ENCODE measurements at places on chromosomes 6 and 20. TPM values are rescaled to one million over a fixed set of nuclear protein-coding genes. Genes with fewer than 3 reads are reported as not detected.

DNA sequence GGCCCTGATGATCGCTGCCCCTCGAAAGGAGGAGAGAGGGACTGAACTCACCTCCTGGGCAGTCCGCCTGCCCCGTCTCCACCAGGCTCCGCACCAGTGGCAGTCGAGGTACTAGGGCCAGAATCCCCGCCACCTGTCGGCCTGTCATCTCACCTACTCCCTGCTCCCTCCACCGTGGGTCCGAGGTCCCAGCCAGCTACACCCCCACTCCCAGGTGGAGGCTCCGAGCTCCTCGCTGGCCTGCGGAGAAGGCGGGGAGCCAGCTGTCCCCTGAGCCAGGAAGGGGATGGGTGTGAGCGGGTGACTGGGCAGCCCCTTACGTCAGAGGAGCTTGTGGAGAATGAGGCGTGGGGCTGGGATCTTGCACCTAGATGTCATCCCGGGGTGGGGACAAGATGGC, 1066.5 kb upstream of the MANEA start:
- H3K4me3 ChIP-seq, result no peak overlapping the region
- H3K4me1 ChIP-seq, result no peaks in the 10 kb centered on the region
- no peaks in the 10 kb centered on the region for H3K36me3 ChIP-seq
- DNase-seq, result no peak
- no peak overlapping the region for H3K27ac ChIP-seq

DNA sequence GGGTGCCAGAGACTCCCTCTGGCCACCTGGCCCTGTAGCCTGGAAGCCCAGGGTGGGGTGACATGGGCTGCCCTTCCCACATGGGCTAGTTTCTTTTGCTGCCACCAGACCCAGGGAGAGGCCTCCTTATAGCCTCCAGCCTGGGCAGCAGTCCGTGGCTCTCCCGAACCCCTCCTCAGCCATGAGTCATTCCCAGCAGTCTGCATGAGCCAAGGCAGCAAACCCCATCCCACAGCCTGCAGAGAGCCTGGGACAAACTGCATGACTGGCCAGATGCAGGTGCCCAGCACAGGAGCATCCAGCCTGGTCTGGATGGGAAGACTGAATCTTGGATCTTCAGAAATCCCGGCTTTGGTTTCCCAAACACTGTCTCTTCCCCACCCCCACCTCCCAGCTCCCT, 75.7 kb downstream of the MRPL14 start:
- no peak overlapping the region for H3K27ac ChIP-seq
- H3K36me3 ChIP-seq, result no peaks in the 10 kb centered on the region
- H3K4me1 ChIP-seq, result no peaks in the 10 kb centered on the region
- H3K27me3 ChIP-seq, result no peaks in the 10 kb centered on the region
- no peak overlapping the region for H3K4me3 ChIP-seq

- H3K4me1 ChIP-seq, result no peaks in the 10 kb centered on the region
- DNase-seq, result no peak
- H3K27me3 ChIP-seq, result no peaks in the 10 kb centered on the region
- H3K27ac ChIP-seq, result no peak overlapping the region
Measured at GRCh38 chr6:135266675-135267074, 85.6 kb downstream of the MYB start.

GRCh38 chr6:111406200-111406721, 76.8 kb downstream of the REV3L start:
- no peaks in the 10 kb centered on the region for H3K36me3 ChIP-seq
- no peaks in the 10 kb centered on the region for H3K27me3 ChIP-seq
- H3K4me3 ChIP-seq, result no peak overlapping the region

DNA sequence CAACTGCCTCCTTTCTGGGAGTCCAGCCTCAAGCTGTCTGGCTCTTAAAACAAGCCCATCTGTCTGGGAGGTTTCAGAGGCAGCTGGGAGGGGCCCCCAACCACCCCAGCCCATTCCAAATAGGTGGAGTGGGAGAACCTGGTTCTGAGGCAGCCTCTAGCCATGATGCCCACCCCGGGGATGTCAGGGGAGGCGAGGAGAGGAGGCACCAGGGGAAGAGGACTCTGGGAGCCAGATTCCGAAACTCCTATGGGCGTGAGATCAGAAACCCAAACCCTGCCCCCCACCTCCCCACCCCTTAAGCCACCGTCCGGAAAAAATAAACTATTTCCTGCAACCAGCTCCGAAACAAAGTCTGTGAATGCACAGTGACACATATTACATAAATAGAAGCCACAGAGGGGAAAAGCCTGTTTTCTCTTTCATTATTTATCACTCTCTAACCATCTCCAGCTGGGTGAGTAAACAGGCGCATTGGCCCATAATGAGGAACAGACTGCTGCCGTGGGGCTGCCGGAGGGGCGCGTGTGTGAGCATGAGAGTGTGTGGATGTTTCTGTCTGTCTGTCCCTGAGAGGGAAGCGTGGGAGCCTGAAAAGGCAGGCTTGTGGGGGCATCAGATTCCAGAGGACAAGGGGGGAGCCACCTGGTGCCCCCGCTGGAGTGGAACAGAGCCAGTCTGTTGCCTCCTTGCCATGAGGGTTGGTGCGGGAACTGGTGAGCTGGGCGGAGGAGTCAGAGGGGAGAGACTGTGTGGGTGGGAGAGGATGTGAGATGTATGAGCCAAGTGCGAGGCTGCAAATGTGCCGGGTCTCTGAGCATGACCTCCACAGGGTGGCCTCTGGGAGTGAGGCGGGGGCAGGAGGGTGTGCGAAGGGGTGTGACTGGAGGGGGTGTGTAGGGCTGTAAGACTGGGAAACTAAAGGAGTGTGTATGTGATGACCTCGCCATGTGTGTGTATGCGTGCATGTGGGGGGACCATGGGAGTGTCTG, 14.3 kb upstream of the FOXP4 start:
- H3K27me3 ChIP-seq, result no peaks in the 10 kb centered on the region
- DNase-seq, result no peak
- no peaks in the 10 kb centered on the region for H3K4me1 ChIP-seq
- H3K4me3 ChIP-seq, result no peak overlapping the region

DNA sequence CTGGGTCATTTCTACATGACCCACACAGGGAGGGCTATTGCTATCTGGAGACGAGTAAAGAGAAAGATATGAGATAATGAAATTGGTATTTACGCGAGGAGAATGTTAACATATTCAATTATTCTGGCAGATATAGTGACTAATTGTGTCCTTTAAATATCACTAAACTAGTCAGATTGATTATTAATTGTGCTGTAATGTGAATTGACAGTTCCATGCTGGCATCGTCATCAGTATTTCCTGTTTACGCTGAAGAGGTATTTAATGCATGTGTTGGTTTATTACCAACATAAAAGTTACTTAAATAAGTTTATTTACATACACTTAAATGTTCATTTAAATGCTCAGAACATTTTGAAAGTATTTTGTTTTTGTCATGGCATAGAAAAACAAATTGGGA, 35.7 kb upstream of the OGFRL1 start:
- no peak for DNase-seq
- H3K36me3 ChIP-seq, result no peaks in the 10 kb centered on the region
- H3K27me3 ChIP-seq, result no peaks in the 10 kb centered on the region
- H3K4me1 ChIP-seq, result no peaks in the 10 kb centered on the region

GRCh38 chr6:167073679-167074274, 49.1 kb upstream of the CCR6 start:
- no peaks in the 10 kb centered on the region for H3K27me3 ChIP-seq
- no peaks in the 10 kb centered on the region for H3K4me1 ChIP-seq
- no peak overlapping the region for H3K27ac ChIP-seq
- no peak overlapping the region for H3K4me3 ChIP-seq

- no peaks in the 10 kb centered on the region for H3K4me1 ChIP-seq
- no peak overlapping the region for H3K4me3 ChIP-seq
- H3K27ac ChIP-seq, result no peak overlapping the region
- DNase-seq, result no peak
- H3K27me3 ChIP-seq, result no peaks in the 10 kb centered on the region
Measured at GRCh38 chr6:1346101-1346500, 34.2 kb downstream of the FOXQ1 start.

DNA sequence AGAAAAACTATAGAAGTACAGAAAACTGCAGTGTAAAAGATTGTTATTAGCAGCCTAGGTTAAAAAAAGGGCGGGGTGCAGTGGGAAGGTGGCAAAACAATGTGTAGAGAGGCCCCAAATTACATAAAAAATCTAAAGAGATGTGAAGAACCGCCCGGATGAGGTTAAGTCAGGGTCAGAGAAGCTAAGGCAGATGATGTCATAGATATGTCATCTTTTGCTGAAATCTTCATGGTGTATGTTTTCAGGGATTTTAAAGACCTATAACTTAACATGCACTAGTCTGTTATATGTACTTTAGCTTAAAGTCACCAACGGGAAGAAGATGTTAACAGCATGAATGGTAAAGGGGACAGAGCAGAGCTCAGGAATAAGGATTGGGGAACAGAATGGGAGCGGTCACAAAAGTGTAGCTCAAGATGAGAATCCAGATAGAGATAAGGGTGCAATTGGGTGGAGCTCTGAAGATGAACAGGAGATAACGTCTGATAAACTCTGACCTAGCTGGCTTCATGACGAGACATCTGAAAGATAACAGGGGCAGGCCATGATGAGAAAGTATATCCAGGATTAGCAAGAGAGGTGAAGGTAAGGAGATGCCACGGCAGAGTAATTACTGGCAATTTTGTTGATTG, 83.4 kb downstream of the TFAP2A start:
- H3K4me3 ChIP-seq, result no peak overlapping the region
- H3K36me3 ChIP-seq, result no peaks in the 10 kb centered on the region
- H3K4me1 ChIP-seq, result no peaks in the 10 kb centered on the region
- DNase-seq, result no peak
- no peaks in the 10 kb centered on the region for H3K27me3 ChIP-seq

- no peaks in the 10 kb centered on the region for H3K36me3 ChIP-seq
- no peaks in the 10 kb centered on the region for H3K27me3 ChIP-seq
- no peak for DNase-seq
Measured at GRCh38 chr6:4172368-4172767, 37.0 kb upstream of the ECI2 start.

- DNase-seq, result no peak
- H3K4me3 ChIP-seq, result no peak overlapping the region
- H3K36me3 ChIP-seq, result no peaks in the 10 kb centered on the region
- H3K27me3 ChIP-seq, result no peaks in the 10 kb centered on the region
- H3K4me1 ChIP-seq, result no peaks in the 10 kb centered on the region
Measured at GRCh38 chr6:35173044-35173426, 31.9 kb upstream of the TCP11 start.

DNA sequence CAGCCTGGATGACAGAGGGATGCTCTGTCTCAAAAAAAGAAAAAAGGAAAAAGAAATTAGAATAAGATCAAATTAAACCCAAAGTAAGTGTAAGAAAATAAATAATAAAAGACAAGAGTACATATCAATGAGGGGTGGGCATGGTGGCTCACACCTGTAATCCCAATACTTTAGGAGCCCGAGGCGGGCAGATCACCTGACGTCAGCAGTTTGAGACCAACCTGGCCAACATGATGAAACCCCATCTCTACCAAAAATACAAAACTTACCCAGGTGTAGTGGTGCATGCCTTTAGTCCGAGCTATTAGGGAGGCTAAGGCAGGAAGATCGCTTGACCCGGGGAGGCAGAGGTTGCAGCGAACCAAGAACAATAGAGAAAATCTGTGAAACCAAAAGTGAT, 14.9 kb upstream of the STAU1 start:
- H3K4me3 ChIP-seq, result no peak overlapping the region
- H3K36me3 ChIP-seq, result no peaks in the 10 kb centered on the region
- H3K27ac ChIP-seq, result no peak overlapping the region
- no peaks in the 10 kb centered on the region for H3K4me1 ChIP-seq
- H3K27me3 ChIP-seq, result no peaks in the 10 kb centered on the region

- DNase-seq, result no peak
- no peaks in the 10 kb centered on the region for H3K27me3 ChIP-seq
- no peak overlapping the region for H3K27ac ChIP-seq
- H3K4me3 ChIP-seq, result no peak overlapping the region
Measured at GRCh38 chr6:37667050-37667814, 30.5 kb downstream of the MDGA1 start.

GRCh38 chr20:46206025-46206424, 87.9 kb downstream of the CD40 start:
- peaks cover 5% of the 10 kb centered on the region for H3K4me1 ChIP-seq
- no peaks in the 10 kb centered on the region for H3K27me3 ChIP-seq
- DNase-seq, result no peak
- no peaks in the 10 kb centered on the region for H3K36me3 ChIP-seq
- no peak overlapping the region for H3K4me3 ChIP-seq

DNA sequence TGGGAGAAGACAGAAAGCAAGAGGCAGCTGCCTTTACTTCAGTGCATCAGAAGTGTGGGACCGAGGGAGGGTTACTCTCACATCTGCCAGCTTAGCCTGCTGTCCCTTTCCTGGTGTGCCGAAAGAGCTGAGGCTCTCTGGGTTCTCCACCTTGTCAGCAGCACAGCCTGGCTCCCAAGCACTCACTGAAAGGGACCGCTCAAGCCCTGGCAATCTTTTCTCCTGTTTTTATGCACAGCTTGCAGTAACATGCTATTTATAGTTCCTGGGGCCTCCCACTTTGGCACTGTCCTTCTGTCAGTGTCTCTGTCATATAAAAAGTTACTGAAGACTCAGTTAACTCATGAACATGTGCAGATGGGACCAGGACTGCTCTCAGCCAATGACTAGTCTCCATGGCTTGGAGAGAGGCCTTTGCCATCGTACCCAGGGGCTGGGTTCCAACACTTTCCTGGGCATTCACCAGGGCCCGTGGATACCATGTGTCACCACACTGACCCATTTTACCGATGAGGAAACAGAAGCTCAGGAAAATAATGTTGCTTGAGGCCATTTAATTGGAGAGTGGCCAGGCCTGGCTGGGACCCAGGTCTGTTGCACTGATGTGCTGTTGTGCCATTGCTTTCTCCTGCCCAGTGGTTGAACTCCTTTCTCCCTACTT, 46.2 kb downstream of the PANK2 start:
- no peak overlapping the region for H3K4me3 ChIP-seq
- no peak for DNase-seq
- peaks cover 6% of the 10 kb centered on the region for H3K4me1 ChIP-seq
- H3K36me3 ChIP-seq, result no peaks in the 10 kb centered on the region

GRCh38 chr6:74715355-74716085, 490.3 kb downstream of the COL12A1 start:
- no peaks in the 10 kb centered on the region for H3K4me1 ChIP-seq
- H3K4me3 ChIP-seq, result no peak overlapping the region
- H3K27me3 ChIP-seq, result no peaks in the 10 kb centered on the region
- no peak for DNase-seq
- H3K27ac ChIP-seq, result no peak overlapping the region

- H3K27ac ChIP-seq, result no peak overlapping the region
- H3K4me3 ChIP-seq, result no peak overlapping the region
- no peaks in the 10 kb centered on the region for H3K4me1 ChIP-seq
- no peaks in the 10 kb centered on the region for H3K27me3 ChIP-seq
- H3K36me3 ChIP-seq, result no peaks in the 10 kb centered on the region
Measured at GRCh38 chr6:114039841-114040240, 68.9 kb upstream of the HDAC2 start.

GRCh38 chr6:1589208-1589607, 20.5 kb upstream of the FOXC1 start:
- no peaks in the 10 kb centered on the region for H3K27me3 ChIP-seq
- no peak overlapping the region for H3K27ac ChIP-seq
- DNase-seq, result no peak
- no peaks in the 10 kb centered on the region for H3K36me3 ChIP-seq
- H3K4me3 ChIP-seq, result no peak overlapping the region

The SEL1L2 gene
- total RNA-seq, result 0.97 TPM

The VGLL2 gene
- not detected for total RNA-seq

The TCF15 gene
- total RNA-seq, result 0.75 TPM

The KHDRBS2 gene
- total RNA-seq, result 0.22 TPM

The ID1 gene
- 353 TPM for total RNA-seq

The HLA-A gene
- 310 TPM for total RNA-seq

The BNIP5 gene
- total RNA-seq, result not detected

The LY6G5C gene
- total RNA-seq, result not detected

The ADGRF1 gene
- not detected for total RNA-seq

The ADTRP gene
- not detected for total RNA-seq

The ZKSCAN8 gene
- total RNA-seq, result 37.1 TPM

The TREM2 gene
- total RNA-seq, result 12.4 TPM

The BTN1A1 gene
- not detected for total RNA-seq

The RAB32 gene
- total RNA-seq, result 13.5 TPM

The PARD6B gene
- 8.5 TPM for total RNA-seq

Measured in ovary (tissue), 10 donors.